ENCODE measurements at places on chromosomes 7 and 10. TPM values are rescaled to one million over a fixed set of nuclear protein-coding genes. Genes with fewer than 3 reads are reported as not detected.

Gene ASB10
- total RNA-seq, result not detected

Gene TMEM140
- total RNA-seq, result 0.97 TPM

Gene AS3MT
- 3.3 TPM for total RNA-seq

Gene AKR1C8
- not detected for total RNA-seq
